ENCODE measurements at places on chromosomes 11 and 22. TPM values are rescaled to one million over a fixed set of nuclear protein-coding genes. Genes with fewer than 3 reads are reported as not detected.

GRCh38 chr11:27372164-27372563 is 9.1 kb upstream of the CCDC34 start:
- no peak for DNase-seq

DNA sequence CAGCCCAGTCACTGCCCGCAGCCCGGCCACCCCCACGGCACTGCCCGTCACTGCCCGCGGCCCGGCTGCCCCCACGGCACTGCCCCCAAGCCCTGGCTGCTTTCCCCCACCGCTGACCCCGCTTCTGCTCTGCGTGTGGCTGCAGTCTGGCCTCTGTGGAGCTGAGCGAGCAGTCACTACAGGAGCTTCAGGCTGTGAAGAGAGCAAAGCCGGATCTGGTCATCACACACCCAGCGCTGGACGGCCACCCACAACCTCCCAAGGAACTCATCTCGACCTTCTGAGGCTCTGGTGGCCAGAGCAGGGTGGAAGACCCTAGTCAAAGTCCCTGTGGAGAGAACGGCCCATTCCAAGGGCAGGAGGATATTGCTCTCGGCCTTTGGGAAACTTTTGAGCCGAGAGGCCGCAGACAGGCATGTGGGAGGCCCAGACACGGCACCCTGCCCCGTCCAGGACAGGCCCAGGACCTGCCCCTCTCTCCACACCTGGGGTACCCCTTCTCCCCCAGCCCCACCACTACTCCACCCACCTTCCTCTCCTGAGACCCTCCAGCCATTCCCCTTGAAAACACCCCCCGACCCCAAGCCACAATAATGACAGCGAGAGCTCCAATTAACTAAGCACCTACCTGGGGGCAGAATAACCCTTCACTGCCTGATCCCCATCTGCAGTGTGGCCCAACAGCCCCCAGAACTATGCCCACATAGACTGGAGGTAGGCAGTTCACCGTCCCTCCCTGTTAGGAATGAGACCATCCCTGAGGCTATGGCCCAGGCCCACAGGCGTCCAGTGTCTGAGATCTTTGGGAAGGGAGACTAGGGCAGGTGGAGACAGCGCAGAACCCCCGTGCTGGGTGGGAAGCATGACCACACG is 3.7 kb upstream of the PGGHG start:
- peak; percentile 36 for DNase-seq

The KRTAP5-7 gene
- not detected for total RNA-seq

The C11orf87 gene
- total RNA-seq, result not detected

- DNase-seq, result no peak
Observed at GRCh38 chr11:36376009-36376887, 80.2 kb downstream of the PRR5L start.

- peak; percentile 62 for DNase-seq
Observed at GRCh38 chr11:112174789-112175598, at the start of gene BCO2. Gene BCO2 (plus strand): TSS chr11:112175512. CDS start chr11:112175602, 90 bp downstream.

DNA sequence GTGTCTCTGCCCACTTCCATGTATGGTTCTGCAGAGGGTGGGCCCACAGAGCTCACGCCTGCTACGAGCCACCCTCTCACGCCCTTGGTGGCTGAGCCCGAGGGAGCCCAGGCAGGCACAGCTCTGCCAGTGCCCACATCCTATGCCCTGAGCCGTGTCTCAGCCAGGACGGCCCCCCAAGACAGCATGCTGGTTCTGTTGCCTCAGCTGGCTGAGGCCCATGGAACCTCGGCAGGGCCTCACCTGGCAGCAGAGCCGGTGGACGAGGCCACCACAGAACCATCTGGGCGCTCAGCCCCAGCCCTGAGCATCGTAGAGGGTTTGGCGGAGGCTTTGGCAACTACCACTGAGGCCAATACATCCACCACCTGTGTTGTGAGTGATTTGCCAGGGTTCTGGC is 64.0 kb downstream of the OTOG start:
- peak; percentile 26 for DNase-seq

The MIAT gene
- 125 TPM for total RNA-seq

The OR51B2 gene
- total RNA-seq, result not detected

The SLC16A8 gene
- not detected for total RNA-seq

The SLC22A9 gene
- not detected for total RNA-seq

The CHADL gene
- total RNA-seq, result 0.38 TPM

- no peak for DNase-seq
Observed at GRCh38 chr11:125174057-125174456, 9.5 kb downstream of the PKNOX2 start.

DNA sequence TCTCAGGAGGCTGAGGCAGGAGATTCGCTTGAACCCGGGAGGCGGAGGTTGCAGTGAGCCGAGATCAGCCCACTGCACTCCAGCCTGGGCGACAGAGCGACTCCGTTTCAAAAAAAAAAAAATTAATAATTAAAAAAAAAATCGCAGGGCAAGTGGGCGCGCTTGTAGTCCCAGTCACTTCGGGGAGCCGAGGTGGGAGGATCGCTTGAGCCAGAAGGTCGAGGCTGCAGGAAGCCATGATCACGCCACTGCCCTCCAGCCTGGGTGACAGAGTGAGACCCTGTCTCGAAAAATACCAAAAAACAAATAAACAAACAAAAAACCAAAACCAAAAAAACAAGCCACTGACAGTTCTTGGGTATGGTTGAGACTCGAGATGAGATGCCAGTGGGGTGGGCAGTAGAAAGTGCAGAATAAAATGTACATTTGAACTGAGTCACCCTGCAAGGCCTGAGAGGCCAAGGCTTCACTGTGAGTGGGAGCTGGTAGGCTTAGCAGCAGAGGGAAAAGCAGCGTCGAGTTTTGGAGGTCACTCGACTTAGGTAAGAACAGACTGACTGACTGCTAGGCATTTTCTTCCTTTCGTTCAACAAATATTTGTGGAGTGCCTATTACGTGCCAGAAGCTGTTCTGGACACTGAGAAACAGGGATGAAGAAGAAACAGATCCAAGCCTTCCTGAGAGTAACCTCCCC is 635 bp upstream of the LDHA start:
- DNase-seq, result peak; percentile 52

DNA sequence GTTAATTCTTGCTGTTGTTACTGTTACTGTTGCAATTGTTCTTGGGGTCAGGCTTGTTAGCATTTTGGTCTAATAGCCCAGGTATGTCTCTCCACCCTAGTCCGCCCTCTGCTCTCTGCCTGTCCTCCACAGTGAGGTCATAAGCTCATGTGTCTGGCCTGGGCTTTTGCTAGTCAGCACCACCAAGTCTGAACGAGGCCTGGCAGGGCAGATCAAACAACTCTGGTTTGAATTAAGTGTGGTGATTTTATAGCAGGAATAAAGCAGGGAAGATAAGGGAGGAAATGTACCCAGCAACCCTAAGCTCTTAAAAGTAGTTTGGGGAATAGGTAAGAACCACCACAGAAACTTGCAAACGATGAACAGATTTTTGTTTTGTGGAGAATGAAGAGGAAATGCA is 98.7 kb downstream of the ABTB2 start:
- no peak for DNase-seq

The MMP8 gene
- not detected for total RNA-seq

- no peak for DNase-seq
Observed at GRCh38 chr11:119341222-119342022, 739 bp upstream of the C1QTNF5 start.

- DNase-seq, result no peak
Observed at GRCh38 chr11:84566671-84567070, 1060.5 kb downstream of the DLG2 start.

The TSPAN18 gene
- total RNA-seq, result 3.8 TPM

GRCh38 chr11:102573851-102574250 is 43.3 kb upstream of the MMP7 start:
- no peak for DNase-seq

The OR52I1 gene
- not detected for total RNA-seq

DNA sequence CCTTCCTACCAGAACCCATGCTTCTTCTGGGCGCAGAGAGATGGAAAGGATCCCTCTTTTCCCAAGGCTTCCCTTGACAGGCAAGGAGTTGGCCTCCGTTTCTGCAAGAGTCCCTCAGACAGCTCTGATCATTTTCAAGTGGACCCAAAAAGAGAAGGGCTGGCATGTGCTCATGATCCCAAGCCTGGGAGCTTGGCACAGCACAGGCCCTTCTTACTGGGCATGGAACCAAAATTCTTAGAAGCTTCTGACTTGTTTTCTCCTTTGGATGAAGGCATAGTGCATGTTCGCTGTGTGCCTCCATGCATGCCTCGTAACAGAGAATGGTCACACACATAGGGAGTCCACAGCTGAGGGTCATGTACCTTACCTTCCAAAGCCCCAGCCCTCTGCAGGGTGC is 449.6 kb downstream of the MIAT start:
- DNase-seq, result no peak

The SPINDOC gene
- 55.8 TPM for total RNA-seq

- no peak for DNase-seq
Observed at GRCh38 chr11:45089251-45089650, 57.2 kb upstream of the PRDM11 start.

- DNase-seq, result peak; percentile 47
Observed at GRCh38 chr11:118079491-118079890, 2.6 kb downstream of the TMPRSS4 start.

- DNase-seq, result no peak
Observed at GRCh38 chr11:48020092-48020755, 39.9 kb downstream of the PTPRJ start.

The DEUP1 gene
- not detected for total RNA-seq

DNA sequence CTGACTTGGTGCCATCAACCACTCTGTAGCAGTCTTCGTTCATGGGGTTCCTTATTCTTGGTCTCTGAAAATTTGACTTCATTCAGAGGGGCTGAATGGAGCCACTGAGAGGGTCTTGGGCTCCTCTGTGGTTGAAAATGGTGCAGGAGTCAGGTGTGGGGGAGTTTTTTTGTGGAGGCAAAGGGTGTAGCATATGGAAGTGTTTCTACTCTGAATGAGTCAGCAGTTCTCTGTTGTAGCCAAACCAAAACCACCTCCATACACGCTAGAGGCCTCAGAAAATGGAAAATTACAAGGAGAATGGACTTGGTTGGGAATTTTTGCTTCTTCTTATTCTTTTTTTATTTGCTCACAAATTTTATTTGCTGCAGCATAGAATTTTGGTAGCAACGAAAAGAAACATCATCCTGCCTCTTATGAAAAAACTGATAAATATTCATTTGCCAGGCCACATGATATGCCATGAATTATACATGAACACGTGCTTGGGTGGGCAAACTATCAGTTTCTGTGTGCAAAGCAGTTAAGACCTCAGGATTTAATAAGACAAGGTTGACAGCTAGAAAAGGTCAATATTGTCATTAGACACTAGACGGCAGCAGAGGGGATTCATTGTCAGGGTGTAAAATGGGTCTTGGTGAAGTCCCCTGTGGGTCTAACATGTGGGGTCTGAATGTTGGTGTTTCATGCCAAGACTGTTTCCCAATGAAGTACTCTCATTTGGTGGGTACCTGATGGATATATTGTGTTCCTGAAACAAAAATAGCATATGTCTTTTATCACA is 111.7 kb downstream of the MYO18B start:
- no peak for DNase-seq

The CCDC117 gene
- 42.4 TPM for total RNA-seq

The TSSK2 gene
- not detected for total RNA-seq

The TLCD5 gene
- total RNA-seq, result 4.0 TPM

Data from activated CD8-positive, alpha-beta memory T cell treated with anti-CD3 and anti-CD28 coated beads, Interleukin-2, amount 10 ng/mL, durations not matched to agents 7 days and 5 days (primary cell).